ENCODE measurements at places on chromosomes 2 and 18.

DNA sequence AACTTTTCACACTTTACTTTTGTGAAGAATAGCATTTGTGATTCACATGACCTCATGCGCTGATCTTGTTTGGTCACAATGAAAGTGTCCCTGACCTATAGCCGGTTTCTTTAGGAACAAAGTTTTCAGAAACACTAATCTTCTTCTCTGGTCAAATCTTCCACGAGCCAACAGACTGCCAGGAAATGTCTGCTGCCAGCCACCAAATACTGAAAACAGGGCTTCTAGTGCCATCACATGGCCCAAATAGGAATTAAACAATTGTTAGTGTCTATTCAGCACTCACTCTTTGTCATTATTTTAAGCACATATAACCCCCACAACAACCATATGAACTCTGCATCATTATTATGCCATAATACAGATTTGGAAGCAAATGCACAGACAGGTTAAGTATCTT, 286.5 kb upstream of the SYT4 start:
- peak; percentile 51 for DNase-seq

GRCh38 chr2:192087398-192087958, 107.3 kb downstream of the TMEFF2 start:
- peak; percentile 67 for DNase-seq

DNA sequence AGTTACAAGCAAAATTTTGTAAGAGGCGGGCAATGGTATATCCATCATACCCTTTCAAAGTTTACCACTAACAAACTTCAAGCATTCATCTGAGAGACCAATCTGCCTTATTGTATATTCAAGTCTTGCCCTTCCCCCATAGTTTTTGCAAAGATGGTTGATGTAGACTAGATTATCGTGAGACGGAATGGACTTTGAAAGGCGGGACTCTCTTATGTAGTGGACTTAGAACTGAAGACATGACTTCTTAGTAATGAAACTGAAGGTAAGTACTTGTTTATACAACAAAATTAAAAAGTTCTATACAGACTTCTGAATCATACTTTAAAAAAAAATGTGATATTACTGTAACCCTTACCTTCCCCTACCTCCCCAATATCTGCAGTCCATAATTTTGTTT, 10.4 kb downstream of the AP1S3 start:
- no peak for DNase-seq

DNA sequence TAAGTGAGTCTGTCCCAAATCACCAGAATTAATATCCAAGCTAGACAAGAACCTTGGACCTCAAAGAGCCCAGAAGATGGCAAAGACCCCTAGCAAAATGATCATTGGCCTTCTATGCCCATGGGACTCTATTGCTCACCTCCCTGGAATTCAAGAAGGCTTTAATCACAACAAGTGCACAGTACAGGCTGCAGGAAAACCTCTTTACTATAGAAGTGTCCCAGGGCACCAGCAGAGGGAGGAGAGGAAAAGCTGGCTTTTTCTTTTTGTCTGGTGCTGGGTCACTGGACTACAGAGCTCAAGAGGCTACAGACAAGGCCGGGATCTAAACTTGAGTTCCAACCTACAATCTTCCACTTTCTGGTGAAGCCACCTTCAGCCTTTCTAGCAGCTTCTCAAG, 88.3 kb upstream of the PPP1CB start:
- DNase-seq, result no peak

- DNase-seq, result no peak
Measured at GRCh38 chr18:25044694-25045093, 307.3 kb downstream of the ZNF521 start.

DNA sequence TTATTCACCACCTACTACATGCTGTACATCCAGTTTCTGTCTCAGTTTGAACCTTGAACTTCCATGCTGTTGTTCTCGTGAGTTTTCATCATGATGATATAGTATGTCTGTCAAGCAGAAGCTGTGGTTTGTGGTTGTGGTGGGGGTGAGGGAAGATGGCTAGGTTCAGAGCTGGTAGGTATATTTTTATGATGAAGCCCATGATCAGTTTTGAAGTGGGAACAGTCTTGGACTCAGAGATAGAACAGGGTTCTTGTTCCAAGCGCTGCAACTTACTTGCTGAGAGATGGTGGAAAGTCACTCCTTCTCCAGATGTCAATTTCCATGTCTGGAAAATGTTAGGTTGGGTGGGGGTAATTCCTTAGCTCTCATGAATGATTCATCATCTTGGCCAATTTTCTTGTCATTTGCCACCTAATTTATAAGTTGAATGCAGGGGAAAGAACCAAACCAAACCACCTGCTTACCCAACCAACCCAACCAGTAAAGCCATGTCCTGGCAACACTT, 21.6 kb downstream of the PMAIP1 start:
- no peak for DNase-seq

DNA sequence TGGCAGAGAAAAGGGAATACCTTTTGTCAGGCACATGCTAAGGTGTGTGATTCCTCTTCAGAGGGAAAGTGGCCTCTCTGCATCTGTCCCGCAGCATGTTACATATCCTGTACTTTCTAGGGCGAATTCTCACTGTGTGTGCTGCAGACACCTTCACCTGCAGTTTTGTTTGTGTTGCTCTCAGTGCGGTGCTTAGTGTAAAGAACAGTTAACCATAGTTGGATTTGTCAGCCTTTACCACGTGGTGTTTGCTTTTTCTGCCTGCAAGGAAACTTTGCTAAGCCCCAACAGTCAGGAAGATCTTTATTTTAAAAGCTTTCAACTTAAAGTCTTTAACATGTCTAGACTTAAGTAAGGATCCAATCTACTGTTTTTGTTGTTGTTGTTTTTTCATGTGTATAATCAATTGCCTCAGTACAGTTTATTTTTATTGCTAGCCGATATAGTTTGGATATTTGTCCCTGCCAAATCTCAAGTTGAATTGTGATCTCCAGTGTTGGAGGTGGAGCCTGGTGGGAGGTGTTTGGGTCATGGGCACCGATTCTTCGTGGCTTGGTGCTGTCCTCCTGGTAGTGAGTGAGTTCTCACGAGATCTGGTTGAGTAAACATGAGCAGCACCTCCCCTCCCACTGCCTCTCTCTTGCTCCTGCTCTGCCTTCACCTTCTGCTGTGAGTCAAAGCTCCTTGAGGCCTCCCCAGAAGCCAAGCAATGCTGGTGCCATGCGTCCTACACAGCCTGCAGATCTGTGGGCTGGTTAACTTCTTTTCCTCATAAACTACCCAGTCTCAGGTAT, 90.6 kb downstream of the SNTG2 start:
- peak; percentile 29 for DNase-seq

DNA sequence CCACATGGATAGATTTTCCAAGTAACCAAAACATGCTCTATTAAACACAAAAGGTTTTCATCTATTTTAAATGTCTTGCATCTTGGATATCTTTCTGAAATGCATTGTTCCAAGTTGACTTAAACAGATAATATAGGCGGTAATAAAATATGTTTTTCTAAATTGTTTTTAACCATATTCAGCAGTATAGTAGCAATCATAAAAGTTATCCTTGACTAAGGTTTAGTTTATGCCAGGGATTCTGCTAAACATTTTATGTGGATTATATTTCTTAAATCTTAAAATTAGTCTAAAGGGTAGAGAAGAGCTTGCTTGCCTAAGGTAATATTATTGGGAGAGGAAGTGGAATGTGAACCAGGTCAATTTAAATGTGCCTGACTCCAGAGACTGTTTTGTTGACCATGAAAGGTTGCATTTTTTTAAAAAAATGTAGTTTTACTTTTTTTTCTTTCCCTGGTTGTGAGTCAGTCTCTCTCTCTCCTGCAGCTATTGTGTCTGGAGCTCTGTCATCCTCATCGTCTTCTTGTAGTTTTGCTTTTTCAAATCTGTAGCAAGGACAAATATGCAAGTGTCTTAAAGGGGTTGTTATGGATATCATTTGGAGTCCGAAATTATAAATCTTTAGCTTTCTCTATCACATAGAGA, 309.1 kb upstream of the COL3A1 start:
- DNase-seq, result no peak

- DNase-seq, result no peak
Measured at GRCh38 chr2:15829985-15830384, 110.4 kb upstream of the MYCN start.

DNA sequence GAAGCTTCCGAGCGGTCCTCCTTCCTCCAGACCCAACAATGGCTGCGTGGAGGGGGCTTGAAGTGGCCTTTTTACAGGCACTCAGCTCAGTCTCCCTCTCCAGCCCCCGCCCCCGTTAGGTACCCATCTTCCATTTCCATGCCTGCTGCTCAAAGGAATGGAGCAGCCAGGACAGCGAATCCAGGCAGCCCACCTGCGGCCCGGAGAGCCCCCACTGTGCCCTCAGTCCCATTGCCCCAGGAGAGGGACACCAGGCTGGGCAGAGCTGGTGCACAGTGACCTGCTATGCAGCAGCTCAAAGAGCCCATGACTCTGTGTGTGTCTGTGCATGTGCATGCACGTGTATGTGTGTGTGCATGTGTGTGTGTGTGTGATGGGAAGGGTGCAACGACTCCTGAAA, 10.6 kb upstream of the POMC start:
- no peak for DNase-seq

DNA sequence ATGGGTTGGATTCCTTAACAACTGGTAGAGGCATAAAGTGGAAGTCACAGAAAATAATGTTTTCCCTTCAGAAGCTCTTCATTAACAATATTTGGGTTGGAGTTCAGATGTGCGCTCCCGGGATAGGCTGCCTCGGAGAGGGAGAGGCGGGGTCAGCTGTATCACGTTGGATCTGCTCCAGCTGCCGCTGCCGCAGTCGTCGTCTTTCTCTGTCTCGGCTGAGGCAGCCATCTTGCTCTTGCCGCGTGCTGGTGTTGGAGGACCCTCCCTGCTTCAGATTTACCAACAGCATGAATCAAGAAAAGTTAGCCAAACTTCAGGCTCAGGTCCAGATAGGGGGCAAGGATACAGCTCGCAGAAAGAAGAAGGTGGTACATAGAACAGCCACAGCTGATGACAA, 35.1 kb downstream of the TANC1 start:
- DNase-seq, result no peak

GRCh38 chr2:134224005-134224404, 29.9 kb upstream of the MGAT5 start:
- no peak for DNase-seq

DNA sequence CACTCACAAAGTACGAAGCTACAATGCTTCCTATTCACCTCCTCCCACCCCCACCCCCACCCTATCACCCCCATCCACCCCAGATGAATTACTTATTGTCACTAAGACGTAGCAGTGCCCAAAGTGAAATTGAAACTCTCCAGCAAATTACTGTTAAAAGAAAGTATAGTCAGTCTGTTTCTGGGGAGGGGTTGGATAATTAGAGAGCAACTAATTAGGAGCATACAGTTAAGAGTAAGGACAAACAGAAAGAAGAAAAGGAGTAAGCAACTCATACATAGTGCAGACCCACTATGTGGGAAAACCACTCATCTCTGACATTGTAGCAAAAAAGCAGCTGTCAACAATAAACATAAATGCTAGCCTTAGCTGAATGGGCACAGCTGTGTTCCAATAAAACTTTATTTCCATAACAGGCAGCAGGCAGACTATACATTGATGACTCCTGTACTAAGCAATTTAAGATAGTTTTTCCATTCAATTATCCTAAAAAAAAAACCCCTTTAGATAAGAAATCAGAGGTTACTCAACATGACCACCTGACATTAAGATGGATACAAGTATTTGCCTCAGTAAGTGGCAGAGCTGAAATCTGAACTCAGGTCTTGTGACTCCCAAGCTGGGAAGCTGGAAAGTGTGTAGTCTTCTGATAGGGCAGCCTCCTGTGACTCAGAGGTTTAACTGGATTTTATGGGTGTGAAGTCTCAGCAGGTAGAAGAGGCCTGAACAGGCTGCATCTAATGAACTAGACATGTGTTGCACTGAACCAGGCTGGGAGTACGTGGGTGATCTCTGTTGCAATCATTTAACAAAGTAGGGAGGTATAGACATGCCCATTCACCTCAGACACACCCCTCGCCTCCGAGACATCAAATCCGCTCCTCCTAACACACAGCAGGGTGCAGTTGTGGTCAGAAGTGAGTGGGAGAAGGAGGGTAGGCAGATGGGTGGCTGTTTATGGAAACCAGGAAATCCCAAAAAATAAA, 171.8 kb upstream of the KLF7 start:
- DNase-seq, result no peak

DNA sequence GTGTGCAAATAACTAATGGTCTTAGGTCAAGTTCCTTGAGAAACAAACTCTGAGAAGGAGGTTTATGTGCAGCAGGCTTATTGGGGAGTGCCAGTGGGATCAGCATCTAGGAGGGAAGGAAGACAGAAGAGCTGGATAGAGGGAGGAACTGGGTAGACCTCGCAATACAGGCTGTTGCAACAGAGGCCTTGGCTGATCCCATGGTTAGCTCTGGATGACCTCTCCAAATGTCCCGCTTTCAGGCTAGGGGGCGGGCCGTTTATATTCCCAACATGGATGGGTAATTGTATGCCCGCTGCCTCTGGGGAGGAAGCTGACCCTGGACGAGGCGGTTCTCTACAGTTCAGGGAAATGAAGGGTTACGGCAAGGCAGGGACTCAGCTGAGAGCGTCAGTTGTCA, 14.7 kb upstream of the CAPN13 start:
- no peak for DNase-seq

GRCh38 chr18:76264876-76265250, 230.2 kb downstream of the ZNF516 start:
- no peak for DNase-seq

DNA sequence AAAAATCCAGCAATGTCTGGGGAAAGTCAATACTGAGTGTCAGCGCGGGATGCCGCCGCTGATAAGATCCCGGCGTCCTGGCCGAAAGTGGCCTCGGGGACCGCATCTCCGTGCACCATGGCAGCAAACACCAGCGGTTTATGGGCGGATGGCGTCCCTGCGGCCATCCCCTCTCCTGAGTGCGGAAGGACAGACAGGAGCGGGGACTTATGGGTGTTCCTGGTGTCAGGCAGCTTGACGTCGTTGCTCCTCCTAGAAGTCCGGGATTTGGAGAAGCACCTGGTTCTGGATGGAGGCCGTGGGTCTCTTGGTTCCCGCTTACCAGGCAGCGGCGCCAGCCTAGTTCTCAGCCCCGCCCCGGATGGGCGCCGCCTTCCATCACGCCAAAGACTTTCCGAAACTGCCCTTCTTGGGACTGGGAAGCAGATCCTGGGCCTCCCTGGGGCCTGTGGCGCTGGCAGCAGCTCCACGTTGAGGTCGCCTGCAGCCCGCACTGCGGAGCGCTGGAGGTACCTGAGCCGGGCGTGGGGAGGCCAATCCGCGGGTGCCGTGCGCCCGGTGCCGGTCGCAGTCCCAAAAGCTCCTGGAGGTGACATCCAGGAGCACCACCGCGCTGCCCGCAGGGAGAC, 119.1 kb downstream of the CCDC74A start:
- no peak for DNase-seq

- DNase-seq, result no peak
Measured at GRCh38 chr18:7871560-7872456, 304.7 kb downstream of the PTPRM start.

- DNase-seq, result peak; percentile 78
Measured at GRCh38 chr2:120564213-120565094, 171.2 kb upstream of the GLI2 start.

- no peak for DNase-seq
Measured at GRCh38 chr2:106257135-106257534, 63.0 kb upstream of the UXS1 start.

All from NCI-H345 (cell line).